Left renal cortex interstitium (tissue), 4 donors: ENCODE measurements at places on chromosomes 2 and 18. TPM values are rescaled to one million over a fixed set of nuclear protein-coding genes. Genes with fewer than 3 reads are reported as not detected.

Gene ANKRD44
- 9.8 TPM for polyA plus RNA-seq

DNA sequence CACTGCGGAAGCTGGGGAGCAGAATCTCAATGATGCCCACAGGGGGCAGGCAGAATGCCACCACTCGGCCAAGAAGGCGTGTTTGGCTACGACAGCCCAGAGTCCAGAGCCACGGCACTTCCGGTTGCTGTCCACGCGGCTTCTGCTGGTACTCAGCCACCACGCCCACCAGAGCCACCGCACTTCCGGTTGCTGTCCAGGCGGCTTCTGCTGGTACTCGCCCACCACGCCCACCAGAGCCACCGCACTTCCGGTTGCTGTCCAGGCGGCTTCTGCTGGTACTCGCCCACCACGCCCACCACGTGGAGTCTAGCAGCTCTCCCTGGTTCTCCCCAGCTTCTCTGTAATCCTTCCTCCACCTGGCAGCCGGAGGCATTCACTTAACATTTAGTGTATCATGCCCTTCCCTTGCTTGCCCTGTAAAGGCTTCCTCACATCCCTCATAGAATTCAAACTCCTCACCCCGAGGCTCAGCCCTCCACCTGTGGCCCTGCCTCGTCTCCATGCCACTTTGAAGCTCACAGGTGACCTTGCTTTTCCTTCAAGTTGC lies 40.1 kb upstream of the APCDD1 start:
- DNase-seq = no peak

DNA sequence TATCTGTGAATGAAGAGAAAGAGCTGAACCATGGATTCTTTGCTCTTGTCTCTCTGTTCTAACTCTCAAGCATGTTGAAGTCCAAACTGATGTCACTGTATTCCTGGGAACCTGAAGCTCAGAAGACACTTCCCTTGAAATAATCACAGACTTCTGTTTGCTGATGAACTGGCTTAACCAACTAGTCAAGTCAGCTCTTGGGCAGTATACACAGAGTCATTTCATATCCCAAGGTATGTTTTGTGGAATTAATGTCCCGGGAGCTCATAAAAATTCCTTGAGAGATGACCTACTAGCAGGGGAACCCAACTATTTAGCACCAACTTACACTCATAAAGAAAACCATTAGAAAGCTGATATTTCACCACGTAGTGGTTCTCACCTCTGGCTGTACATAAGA lies 156.6 kb downstream of the NR4A2 start:
- DNase-seq = no peak

DNA sequence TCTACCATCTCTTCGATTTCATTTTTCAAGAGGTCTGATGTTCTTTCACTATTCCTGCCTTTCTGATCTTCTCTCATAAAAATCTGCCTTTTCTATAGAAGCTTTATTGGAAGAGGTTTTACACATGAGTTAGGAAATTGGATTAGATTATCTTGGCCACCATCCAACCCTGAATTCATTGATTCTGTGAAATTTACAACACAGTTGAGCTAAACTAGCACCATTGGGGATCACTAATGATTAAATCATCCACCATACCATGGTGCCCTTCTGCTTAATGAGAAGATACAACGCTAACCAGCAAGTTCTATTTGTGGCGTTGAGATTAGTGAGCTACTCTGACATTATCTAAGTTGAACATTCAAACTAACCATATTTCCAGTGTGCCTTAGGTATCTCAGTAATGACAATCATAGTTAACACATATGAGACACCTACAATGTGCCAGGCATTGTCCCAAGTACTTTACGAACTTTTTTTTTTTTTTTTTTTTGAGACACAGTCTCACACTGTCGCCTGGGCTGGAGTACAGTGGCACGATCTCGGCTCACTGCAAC lies 17.3 kb upstream of the LBH start:
- DNase-seq = no peak

Gene TRAPPC12
- 100 TPM for polyA plus RNA-seq

DNA sequence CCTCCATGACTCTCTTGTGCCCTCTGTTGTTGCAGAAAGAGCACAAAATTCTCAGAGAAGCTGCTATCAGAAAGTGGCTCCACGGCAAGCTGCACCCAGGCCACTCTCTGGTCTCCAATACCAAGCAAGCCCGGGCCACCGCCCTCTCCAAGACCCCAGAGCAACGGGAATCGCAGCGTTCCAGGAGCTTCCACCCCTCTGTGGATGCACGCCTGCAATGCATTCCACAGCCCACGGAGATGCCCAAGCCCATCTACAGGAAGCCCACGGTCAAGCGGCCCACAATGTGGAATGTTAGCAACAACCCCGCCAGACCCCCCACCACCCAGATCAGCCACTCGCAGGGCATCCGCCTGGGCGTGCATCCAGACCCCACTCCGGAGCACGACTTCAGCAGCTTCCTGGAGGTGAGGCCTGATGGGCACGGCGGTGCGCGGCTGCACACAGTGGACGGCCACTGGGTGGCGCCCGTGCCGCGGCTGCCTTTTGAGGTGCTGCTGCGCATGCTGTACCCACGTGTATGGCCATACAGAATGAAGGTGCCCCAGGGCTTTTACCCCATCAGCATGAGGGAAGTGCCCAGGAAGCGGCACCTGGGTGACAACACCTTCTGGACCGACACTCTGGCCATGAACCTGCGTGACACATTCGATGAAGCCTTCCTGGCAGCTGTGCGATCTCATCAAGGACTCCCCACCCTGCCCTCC lies 6.3 kb downstream of the ANKRD53 start:
- DNase-seq = no peak
